ENCODE measurements at places on chromosomes 2 and 18. TPM values are rescaled to one million over a fixed set of nuclear protein-coding genes. Genes with fewer than 3 reads are reported as not detected.

DNA sequence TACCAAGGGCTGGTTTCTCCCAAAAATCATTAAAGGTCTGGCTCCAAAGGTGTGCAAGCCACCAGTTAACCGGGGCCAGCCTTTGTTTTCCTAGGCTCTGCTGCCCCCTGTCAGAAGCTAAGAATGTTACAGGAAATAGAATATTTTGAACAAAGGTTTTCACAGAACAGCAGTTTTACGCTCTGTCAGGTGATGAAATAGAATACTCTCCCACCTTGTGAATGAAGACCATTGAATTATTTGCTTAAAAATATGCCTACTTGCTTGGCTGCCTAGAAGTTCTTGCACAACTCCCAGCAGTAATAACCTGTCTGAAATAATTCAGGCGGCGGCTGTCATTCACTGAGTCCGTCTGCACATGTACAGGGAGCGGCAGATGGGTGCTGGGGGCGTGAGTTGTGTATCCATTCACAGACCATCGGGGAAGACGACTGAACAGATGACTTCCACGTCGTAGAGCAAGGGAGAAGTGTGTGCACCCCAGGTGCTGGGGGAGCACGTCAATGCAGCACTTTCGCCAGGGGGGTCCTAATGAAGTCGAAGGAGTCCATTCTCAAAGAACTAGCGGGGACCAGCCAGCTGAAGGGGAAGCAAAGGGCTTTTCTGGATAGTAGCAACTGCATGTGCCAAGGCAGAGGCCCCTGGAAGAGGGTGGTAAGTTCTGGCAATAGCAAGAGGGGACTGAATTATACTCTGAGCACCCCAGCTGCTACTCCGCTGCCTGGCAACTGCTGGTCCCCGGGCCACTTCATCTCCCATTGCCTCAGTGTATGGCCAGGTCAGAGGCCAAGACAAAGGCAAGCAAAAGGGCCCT lies 56.1 kb downstream of the SF3B1 start:
- DNase-seq = peak; percentile 54

DNA sequence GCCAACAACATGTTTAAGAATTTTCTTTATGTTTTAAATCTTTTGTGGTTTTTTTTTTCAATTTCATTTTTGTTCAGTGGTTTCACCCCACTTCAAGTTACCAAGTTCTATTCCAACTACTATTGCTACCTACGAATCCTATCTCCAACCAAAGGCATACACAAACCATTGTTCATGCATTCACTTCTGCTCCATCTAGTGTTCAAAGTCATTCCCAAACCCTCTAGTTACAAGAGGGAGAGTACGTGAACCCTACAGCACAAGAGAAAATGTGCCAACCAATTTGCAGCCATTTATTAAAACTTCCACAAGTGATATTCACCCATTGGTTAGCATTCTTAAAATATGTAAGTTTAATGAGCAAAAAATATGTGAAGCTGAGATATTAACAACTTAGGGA lies 295.1 kb upstream of the KYNU start:
- DNase-seq = no peak

Gene RTP5
- not detected for polyA plus RNA-seq

Gene MCEE
- polyA plus RNA-seq = 15.1 TPM

- DNase-seq = no peak
These were observed 41.5 kb downstream of the KANSL3 start for GRCh38 chr2:96596596-96596995.

Gene ASXL3
- polyA plus RNA-seq = not detected

Gene DNAH7
- polyA plus RNA-seq = 0.43 TPM

GRCh38 chr18:43277164-43277600 lies at the start of gene SYT4:
Gene SYT4 (minus strand): TSS chr18:43277490. CDS start chr18:43277281, 209 bp downstream.
- no peak for DNase-seq

DNA sequence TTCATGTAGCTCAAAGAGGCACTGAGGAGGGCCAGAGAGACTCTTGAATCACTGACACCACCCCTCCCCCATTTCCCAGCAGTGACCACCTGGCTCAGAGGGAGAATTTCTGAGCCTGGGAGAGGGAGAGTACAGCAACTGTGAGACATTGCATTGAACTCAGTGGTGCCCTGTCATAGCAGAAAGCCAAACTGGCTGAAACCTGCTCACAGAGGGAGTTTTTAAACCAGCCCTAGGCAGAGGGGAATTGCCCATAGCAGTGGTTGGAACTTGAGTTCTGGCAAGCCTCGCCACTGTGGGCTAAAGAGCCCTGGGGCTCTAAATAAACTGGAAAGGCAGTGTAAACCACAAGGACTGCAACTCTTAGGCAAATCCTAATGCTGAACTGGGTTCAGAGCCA lies 243.1 kb downstream of the ADCYAP1 start:
- DNase-seq = no peak

DNA sequence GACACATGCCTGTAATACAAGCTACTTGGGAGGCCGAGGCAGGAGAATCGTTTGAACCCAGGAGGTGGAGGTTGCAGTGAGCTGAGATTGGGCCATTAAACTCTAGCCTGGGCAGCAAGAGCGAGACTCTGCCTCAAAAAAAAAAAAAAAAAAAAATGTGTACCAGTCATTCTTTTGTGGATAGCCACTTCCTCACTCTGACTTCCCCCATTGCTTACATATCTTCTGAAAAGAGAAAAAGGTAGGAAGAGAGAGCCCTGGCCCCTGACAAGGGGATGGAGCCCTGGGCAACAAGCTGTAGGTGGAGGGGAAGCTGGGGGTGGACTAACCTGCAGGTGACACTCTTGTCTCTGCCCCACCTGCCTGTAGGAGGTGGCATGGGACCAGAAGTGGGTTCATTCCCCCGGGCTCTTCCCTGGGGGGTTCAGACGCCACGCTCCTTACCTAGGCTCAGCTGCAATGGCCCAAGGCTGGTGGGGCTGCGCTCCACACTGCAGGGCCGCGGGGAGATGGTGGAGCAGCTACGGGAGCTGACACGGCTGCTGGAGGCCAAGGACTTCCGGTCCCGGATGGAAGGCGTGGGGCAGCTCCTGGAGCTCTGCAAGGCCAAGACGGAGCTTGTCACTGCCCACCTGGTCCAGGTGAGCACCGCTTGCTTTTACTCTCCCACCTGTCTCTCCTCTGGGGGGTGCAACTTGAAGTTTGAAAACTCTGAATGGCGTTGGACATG lies 39.1 kb downstream of the PCARE start:
- DNase-seq = no peak

DNA sequence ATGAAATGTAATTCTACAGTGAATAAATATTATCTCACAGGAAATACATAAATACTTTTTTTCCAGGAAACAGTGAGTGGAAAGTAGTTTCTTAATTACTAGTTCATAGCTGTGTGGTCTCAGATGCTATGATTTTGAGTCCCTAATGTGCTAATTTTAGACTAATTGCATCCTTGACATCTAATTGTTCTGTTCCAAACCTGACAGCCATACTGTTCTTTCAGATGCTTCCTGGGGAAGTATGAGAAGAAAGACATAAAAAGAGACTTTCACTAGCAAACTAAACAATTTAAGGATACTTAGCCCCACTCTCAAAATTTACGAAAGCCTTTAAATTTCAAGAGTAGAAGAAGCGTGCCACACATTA lies 350.9 kb upstream of the CDH20 start:
- no peak for DNase-seq

Gene MARCHF4
- not detected for polyA plus RNA-seq

Gene FBLN7
- polyA plus RNA-seq = not detected

- DNase-seq = no peak
These were observed 298.8 kb downstream of the SP3 start for GRCh38 chr2:173666171-173666888.

- DNase-seq = peak; percentile 41
These were observed 251.8 kb upstream of the NETO1 start for GRCh38 chr18:73119574-73119973.

- DNase-seq = no peak
These were observed 331.1 kb downstream of the PTPRM start for GRCh38 chr18:7898181-7898580.

DNA sequence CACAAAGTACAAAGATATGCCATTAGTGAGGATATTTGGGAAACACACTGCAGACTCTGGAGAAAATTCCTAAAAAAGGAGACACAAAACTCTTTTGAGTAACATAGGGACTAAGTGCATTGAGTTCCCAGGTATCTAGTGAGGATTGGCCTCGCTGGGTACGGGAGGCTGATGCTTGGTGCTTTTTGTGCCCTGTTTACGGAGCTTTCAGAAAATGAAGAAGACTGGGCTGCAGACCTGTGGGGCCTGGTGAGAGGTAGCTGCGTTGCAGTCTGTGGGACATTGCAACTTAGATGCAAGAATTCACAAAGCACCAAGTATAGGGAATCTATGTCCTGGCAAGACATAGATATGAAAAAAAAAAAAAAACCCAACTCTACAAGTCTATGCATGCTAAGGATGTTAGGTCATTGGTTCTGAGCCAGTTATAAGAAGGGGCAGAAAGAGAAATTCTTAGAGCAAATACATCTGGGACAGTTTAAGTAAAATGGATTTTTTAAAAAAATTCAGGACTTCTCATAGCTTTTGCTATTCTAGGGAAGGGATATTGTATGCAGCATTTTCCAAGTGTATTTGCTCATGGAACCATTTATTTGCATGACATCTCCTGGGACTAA lies 156.0 kb downstream of the SLC4A3 start:
- no peak for DNase-seq

Gene LYPD6
- polyA plus RNA-seq = not detected

- no peak for DNase-seq
These were observed 113.4 kb downstream of the AP1S3 start for GRCh38 chr2:223723954-223724411.

DNA sequence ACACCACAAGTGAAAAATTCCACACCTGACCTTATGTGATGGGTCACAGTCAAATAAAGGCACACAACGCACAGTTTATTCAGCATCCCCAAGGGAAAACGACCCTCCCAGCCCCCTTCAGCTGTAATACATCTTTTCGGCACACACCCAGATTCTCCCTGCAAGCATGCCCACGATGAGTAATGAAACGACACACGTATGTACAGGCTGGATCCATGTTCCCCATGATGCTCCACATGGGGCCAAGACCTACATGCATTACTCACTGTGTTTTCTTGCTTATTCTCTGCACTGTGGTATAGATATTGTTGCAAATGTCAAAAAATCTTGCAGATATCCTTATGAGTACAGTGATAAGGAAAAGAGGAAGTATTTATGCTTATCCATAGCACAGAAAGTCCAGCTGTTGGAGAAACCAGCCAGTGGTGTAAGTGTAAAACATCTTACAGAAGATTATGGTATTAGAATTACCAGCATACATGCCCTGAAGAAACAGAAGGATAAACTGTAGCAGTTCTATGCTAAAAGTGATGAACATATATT lies 32.5 kb upstream of the SGPP2 start:
- no peak for DNase-seq

- no peak for DNase-seq
These were observed 81.7 kb downstream of the FEZ2 start for GRCh38 chr2:36516136-36516870.

DNA sequence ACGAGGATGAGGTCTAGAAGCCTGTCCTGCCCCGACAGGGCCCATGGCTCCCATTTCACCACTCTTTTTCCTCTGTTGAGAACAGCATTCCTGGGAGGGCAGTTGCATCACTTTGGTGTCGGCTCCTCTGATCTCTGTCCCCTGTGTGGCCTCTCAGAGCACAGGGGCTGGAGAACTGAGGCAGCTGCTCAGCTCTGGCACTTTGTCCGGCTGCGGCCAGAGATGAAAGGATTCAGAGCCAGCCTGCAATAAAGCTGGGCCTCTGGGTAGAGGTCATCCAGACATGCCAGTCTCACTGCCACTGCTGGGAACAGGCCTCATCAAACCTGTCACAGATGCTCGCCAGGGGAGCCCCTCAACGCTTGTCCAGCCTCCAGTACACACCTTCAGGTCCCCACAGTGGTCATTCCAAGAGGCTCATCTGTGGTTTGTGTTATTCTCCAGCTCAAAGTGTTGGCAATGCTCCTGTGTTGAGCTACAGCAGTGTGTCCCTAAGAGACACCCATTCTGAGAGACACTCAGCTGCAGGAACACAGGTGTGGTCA lies 13.1 kb upstream of the ROCK2 start:
- DNase-seq = no peak

GRCh38 chr2:150938527-150938926 lies 323.1 kb downstream of the RBM43 start:
- DNase-seq = no peak

GRCh38 chr2:231059756-231060155 lies 3.1 kb downstream of the PSMD1 start:
- no peak for DNase-seq

- no peak for DNase-seq
These were observed 316.7 kb upstream of the CHAC2 start for GRCh38 chr2:53450923-53451322.

Gene STAT4
- 0.92 TPM for polyA plus RNA-seq

DNA sequence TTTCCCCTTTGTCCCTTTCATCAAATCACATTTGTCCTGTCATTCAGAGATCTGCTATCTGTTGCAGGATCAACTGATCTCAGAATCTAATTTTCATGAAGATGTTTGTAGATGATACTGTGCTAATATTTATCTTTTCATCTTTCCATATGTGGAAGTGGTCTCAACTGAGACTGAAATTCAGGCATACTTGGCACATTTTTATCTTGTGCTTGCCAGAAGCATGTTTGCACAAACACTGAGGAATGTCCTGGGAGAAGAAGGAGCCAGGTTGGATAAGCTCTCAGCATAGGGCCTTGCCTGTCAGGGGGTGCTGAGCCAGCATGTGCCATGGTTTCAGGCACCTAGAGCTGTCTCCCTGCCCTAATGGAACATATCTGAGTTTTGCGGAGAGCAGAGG lies 24.5 kb upstream of the MMADHC start:
- no peak for DNase-seq

Gene GDF7
- 0.33 TPM for polyA plus RNA-seq

DNA sequence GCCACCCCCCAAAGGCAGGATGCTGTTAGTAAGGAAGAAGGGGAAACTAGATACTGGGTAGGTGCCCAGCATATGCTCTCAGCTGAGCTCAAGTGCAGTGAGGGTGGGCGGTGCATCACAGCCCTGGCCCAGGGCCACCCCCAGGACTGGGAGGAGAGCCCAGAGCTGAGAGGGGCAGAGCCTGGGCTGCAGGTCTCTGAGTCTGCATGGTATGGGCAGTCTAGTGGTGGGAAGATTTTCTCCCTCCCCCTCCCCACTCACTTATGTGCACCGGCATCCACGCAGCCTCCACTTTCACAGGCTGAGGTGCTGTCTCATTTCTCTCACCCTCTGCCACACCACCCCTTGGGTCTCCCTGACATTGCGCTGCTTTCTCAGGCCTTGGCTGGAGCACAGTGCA lies 48.5 kb upstream of the CAB39 start:
- DNase-seq = no peak

- DNase-seq = no peak
These were observed 1.2 kb downstream of the APOB start for GRCh38 chr2:21042708-21042957.

DNA sequence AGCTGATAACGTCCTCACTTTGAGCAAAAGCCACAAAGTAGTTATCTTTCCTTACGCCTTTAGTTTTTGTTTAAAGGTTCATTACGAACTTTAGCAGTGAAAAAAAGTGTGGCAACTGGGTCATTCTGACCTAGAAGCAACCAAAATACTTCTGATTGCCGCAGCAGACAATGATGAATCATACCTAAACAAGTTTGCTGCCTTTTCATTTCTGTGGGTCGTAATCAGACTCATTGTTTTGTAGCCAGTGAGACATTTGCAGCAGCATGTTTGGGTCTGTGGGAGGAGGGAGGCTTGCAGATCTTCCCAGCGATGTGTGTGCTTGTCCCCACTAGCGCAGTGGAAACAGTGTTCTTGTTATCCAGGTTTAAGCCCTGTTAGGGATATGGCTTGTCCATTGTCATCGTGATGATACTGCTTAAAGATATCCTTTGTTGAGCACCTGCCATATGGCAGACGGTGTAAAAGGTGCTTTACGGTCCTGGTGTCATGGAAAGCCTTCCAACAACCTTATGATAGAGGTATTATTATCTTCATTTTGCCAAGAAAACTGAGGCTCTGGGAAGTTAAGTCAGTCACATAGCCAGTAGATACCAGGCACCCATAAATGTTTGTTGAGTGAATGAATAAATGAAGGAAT lies 1.3 kb upstream of the GREB1 start:
- DNase-seq = no peak

All from naive B cell (primary cell).